Daoy (cell line): ENCODE measurements at places on chromosomes 2 and 18. TPM values are rescaled to one million over a fixed set of nuclear protein-coding genes. Genes with fewer than 3 reads are reported as not detected.

GRCh38 chr2:232588680-232589585 is 38.4 kb downstream of the EIF4E2 start:
- DNase-seq: peak; percentile 71

HOXD1 gene
- 1.3 and 3.0 TPM in 2 replicates for total RNA-seq

DNA sequence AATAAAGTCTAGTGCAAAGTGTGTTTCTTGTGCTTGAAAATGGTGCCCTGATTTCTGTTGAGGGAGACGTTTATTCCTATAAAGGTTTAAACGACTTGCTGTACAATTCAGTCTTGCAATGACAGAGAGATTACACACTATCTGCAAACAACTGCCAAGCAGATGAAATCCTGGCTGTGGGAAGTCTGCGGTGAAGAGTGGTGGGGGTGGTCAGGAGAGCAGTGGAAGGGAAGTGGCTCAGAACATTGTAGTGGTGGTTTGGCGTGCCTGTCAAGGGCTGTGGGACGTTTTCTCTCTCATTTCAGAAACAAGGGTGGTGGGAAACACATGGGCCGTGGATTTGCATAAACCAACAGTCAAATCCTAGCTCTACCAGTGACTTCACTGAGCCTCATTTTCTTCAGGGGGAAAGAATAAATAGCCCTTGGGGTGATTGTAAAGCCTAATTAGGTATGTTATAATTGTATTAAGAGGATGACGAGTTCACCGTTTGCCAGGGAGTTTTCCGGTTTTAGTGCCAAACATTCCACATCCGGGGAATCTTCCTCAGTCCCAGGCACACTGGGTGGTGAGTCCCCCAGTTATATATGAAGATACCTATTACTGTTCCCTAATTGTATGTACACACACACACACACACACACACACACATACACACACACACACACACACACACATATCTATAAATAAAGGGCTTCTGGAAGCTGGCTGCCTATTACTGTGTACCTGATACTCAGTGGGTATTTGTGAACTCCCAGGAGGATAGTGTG is 115.0 kb downstream of the SPTBN1 start:
- DNase-seq: peak; percentile 96

SKOR2 gene
- total RNA-seq: not detected in 2 replicates

DNA sequence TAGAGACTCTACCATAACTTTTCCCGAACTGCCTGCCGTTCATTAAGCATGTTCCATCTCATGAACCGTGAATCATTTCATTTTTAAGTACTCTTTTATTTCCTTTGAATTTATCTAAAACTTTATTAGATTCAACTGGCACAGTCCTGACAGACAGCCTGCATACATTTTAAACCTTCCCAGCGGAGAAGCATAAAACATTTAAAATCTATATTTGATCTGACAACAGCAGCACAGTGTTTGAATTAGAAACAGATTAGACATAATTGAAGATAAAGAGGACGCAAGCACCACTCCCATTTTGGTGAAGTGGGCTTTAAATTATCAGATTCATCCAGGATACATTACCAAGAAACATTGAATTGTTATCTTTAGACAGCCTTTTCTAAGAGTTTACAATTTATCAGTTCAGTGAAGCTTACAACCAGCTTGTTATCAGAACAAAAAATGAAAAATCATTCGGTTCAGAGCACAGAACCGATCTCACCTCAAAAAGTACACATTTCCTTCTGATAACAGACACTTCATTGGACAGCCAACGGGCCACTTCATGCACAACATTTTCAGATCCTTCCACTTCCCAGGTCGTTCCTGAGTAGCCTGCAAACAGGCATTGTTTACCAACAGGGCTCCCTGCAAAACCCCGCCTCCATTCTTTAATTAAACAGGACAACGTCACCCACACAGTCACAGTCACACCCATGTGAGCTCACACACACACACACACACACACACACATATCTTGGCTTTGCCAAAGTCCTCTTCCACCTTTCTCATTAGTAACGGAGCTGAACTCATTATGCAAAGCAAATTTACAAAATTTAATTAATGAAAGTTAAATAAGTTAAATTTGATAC is 171.2 kb downstream of the SP3 start:
- DNase-seq: no peak

TRMT61B gene
- total RNA-seq: 10.6 and 13.6 TPM in 2 replicates

GRCh38 chr18:23934252-23934651 is 80.3 kb upstream of the TTC39C start:
- no peak for DNase-seq

DNA sequence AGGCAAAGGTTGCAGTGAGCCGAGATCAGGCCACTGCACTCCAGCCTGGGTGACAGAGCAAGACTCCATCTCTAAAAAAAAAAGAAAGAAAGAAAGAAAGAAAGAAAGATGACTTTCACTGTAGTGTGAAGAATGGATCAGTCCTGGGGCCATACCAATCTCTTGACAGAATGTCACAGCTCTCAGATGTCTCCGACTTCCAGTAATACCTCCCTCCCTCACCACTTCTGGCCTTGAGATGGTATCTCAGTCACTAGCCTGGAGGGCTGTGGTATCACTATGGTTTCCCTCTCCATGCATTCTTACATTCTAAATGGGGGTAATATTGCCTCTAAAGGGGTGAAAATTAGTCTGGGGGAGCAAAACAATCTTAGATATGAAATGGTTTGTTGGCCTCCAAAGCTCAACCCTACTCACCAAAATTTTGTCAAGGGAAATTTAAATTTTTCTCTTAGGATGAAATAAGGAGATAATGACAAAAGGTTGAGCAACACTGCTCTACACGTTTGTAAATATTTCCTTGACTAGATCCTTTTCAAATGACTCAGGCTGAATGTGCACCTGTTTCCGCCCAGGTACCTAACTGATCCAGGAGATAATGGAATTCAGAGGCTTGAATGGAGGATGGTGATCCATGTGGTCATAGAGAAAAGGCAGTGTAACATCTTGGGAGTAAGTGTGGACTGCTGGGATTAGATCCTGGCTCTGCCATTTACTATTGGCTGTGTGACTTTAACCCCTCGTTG is 19.9 kb upstream of the SPRED2 start:
- DNase-seq: no peak

GRCh38 chr2:41736105-41736567 is 311.7 kb upstream of the PKDCC start:
- peak; percentile 26 for DNase-seq

GRCh38 chr2:45974056-45974455 is 322.6 kb downstream of the PRKCE start:
- no peak for DNase-seq

TMEM214 gene
- total RNA-seq: 36.7 and 42.7 TPM in 2 replicates

AMER3 gene
- not detected in 2 replicates for total RNA-seq

SERPINB3 gene
- not detected in 2 replicates for total RNA-seq

RAPGEF4 gene
- total RNA-seq: 0.24 and 0.51 TPM in 2 replicates
